ENCODE measurements at places on chromosomes 7 and 10.

DNA sequence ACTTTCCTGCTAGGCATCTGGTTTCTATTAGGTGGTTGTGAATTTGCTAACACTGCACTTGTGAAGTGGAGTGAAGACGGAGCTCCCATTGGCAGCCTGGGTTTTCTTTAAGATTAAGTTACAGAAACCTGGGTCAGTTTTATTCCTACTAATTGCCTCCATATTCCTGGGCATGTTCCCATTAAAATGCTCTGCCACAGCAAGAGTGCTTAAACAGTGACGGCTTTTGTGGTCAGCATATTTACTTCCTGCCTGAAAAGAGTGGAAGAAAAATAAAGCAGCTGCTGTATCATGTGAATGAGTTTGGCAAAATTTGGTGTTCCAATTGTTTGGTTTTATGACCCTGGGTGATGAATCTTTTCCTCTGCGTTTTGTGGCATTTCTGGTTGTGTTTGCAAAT lies 96.9 kb upstream of the PLXDC2 start:
- no peak for DNase-seq

DNA sequence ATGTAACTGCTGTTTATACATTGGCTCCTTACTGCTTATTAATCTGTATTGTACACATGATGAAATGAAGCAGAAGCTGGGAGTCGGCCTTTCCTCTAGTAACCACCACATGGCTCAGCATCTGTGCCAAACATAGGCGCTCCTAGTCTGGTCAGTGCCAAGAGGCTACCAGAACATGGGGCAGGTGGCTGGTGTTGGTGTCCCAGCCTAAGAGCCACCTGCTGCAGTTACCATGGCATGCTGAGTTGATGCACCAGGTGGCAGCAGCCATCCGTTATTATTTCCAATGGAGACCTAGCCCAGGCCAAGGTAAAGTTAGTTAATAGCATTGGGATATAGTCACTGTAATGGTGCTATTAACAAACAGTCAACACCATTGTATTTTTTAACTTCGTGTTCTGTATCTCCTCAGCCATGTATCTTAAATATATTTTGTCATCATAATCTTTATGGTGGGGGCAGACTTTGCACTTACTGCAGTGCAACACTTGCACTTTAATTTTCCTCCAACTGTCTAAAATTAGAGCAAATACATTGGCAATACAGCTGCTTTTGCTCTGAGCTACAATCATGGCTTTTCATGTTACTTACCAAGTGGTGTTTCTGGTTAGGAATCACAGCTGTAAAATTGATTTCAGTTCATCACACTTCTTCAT lies 33.1 kb downstream of the HBP1 start:
- DNase-seq: no peak

DNA sequence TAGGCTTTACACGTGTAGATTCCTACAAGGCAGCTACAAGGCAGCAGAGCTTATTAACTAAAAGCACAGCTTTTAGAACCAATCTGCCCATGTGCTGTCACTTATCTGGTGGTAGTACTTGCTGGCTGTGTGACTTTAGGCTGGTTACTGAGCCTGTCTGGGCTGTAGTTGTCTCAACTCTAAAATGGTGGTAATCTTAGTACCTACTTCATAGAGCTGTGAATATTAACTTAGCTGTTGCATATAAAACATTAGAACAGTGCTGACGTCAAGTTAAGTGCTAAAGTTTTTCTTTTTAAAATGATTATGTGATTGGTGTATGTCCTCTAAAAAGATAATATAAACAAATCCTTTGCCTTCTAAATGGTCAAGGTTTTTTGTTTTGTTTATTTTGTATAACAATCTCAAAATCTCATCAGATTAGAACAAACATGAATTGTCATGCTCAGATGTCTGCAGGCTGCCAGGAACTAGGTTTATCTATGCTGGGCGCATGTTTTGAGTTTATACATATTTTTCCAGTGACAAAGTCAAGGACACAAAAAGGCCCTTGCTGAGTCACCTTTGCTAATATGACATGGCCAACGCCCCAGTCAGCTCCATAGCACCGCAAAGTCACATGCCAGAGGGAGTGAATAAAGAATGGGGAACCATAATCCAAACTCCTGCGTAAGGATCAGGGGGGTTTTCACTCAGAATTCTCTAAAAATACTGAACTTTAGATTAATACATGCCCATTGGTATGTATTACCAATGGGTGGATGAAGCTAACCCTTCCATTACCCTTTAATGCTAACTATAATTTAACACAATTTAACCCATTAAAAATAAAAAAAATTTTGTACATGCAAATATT lies 39.8 kb upstream of the ARL4A start:
- no peak for DNase-seq

DNA sequence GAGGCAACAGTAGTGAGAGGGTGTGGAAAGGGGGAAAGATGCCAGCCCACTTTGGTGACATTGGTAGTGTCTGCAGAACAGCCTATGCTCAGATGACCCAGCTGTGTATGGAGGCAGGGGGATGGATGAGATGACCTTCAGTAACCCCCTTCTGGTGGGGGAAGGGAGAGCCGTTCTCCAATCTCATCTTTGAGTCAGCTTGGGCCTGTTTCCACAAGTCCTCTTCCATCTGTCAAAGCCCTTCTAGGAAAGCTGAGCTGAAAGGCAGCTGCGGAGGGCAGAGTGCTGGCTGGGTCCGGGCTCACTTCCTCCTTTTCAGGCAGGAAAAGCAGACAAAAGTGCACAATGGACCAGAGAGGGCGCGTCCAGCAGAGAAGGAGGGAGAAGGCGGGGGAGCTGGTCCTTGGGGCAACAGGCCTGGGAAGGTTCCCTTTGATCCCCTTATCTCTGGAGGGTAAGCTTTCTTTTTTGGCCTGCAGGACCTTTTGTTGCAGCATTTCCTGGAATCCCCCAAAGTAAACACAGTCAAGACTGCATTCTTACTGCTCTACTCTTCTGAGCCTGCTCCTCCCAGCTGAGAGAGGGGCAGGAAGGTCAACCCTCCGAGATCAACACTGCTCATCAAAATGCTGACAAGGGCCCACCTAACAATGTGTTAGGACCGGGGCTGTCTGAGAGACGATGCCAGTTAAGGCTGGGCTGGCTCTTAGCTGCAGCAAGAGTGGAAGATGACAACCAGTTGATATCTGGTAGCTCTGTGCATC lies 1.2 kb upstream of the LRMDA start:
- DNase-seq: no peak

GRCh38 chr7:6241607-6241973 lies 30.8 kb downstream of the CYTH3 start:
- no peak for DNase-seq

DNA sequence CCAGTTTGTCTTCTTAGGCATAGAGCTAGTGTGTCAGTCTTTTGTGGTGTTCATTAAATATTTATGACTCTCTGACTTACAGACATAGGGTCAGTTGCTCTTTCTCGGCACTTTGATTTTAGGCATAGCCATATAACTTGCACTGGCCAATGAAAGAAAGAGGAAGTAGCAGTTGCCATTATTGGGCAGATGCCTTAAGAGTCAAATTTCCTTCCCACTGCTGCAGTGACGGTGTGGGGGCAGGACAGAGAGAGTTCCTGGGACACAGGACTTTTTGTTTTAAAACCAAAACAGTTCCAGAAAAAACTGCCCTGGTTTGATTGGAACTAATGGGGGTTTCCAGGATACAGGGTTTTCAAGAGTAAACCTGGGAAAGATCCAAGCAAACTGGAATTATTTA lies 60.2 kb upstream of the PHF14 start:
- DNase-seq: no peak
